NAMALWA (cell line): ENCODE measurements at places on chromosomes 12 and 14.

- DNase-seq = no peak
Observed at GRCh38 chr14:91330856-91331255, 86.4 kb upstream of the GPR68 start.

DNA sequence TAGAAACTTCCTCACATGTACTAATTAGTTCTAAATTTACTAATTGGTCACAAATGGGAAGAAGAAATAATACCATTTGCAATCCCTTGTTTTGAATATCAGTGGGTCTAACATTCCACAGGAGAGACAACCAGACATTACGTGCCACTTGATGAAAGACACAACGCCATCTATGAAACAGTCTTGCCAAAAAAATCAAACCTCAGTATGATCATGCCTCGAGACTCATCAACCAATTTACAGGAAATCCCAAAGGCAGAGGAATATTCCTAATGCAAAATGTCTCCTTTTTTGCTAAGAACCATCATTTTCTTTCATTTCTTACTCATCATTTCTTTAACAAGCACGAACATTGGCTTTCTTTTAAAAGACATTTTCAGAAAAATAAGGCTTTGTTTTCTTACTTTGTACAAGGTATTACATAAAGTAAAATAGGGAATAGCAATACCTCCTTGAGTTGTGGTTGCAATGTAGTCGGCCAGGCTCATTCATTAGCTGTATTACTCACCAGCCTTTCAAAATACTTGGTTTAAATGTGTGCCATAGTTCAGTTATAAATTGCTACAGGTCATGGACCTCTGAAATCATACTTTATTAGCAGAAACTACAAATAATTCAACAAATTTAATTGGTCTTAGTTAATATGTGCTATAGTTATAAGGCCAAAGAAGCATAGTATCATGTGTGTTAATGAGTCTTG is 436.2 kb upstream of the FLRT2 start:
- no peak for DNase-seq

- no peak for DNase-seq
Observed at GRCh38 chr12:4974217-4974616, 64.5 kb downstream of the KCNA1 start.

DNA sequence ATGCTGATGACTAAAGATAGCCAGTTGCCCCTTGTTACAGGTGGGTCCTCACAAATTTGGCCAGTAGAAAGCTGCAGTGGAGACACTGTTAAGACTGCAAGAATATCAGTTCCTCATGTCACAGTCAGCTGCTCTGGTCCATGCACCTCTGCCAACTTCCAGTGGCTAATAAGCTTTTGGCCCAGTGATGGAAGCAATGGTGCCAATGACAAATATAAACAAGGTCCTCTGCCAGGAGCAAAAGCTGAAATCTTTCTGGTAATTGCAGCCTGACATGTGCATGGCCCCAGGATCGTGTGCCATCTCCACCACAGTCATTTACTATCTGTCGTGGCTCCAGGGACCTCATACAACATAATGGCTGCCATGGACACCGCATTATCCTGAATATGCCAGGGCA is 85.4 kb upstream of the TMEM260 start:
- DNase-seq = no peak

DNA sequence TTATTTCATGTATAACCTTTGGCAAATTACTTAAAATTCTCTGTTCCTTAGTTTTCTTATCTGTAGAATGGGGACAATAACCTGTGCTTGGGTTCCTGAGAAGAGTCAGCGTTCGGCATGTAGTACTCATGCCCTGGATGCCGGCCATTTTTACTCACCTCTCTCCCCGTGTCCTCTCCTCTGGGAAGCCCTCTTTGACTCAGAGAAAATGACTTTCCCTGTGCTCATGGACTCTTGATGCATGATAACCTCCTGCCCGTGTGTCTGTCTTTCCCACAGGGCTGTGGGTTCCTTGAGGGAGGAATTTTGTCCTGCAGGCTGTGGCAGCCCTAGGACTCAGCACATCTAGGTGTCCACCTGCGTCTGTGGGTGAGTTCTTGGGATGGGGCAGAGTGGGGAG is 5.8 kb upstream of the C1RL start:
- no peak for DNase-seq

DNA sequence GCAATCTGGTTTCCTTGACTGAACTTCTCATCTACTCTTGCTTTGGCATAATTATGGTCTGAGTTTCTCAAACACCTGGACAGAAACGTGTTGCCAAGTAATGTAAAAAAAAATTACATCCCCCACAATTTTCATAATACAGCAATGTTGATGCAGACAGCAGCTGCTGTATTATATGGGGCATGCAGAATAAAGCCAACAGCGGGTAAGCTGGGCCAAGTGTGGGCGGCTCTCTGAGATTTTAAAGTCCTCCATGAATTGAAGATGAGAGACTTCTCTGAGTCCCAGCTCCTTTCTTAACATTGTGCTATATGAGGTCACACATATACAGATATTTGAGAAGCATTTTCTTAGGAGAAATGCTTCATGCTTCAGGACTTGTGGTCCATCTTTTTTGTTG is 881.2 kb downstream of the GALC start:
- no peak for DNase-seq

DNA sequence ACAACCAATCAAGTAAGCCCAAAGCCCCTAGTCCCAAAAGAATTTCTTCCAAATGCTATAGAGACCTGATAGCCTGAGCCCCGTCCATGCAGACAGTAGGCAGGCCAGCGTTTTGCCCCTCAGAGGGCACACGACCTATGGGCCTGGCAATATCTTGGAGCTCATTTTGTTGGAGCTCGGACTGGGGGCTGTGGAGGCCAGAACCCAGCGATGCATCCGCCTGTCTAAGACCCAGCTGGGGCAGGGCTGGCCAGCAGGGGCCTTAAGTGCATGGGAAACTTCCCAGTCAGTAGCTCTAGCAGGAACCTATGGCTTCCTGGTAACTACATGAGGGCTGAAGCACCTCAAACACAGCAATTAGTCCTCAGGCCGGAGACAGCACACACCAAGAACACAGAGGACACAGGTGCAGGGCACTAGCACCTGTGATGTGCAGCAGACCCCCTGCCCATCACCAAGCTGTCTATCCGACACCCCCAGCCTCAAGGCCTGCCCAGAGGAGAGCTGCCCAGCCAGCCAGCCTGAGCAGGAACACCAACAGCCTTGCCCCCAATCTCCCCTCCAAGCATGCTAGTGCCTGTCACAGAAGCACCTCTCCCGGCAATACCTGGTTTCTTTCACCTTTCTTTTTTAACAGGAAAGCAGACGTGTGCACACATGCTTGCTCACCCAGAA is 50.8 kb downstream of the ARL6IP4 start:
- DNase-seq = no peak
